Retina (tissue), 1 donor: ENCODE measurements at places on chromosomes 4 and X.
A peak's percentile ranks its signal among the peaks of the same experiment; 100 is the strongest.

GRCh38 chr4:5979981-5980380 is 38.2 kb downstream of the C4orf50 start:
- peak; percentile 56 for DNase-seq

DNA sequence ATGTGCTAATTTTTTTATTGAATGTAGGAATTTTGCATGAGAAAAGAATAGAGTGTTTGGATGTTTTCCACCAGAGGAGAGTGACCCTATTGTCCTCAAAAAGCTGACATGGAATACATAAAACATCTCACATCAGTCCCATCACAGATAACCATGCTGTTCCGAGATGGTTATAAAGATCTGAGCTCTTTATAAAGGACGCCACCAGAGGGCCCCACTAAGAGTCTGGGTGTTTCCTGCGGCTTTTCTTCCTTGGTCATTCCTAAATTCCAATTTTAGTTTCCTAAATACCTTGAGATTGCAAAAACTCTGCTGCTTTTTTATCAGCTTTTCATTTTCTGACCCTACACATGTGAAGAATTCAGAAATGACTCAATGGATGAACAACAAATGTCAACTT is 504.5 kb upstream of the FRG1 start:
- no peak for DNase-seq

DNA sequence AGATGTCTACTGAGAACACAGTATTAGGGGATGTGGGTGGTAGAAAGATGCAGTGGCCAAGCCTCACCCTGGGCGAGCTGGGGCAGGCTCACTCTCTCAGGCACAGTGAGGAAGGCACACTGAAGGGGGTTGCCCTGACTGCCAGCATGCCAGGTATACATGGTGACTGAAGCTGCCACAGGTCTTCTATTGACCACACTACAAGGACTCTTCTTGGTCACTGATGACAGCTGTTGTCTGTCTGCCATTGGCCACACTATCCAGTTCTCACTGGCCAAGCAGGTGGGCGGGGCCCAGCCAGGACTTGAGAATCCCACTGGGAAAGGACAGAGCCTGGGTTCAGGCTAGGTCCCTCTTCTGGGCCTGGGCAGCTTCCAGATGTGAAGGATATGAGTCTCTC is 39.7 kb upstream of the TBC1D14 start:
- no peak for DNase-seq

DNA sequence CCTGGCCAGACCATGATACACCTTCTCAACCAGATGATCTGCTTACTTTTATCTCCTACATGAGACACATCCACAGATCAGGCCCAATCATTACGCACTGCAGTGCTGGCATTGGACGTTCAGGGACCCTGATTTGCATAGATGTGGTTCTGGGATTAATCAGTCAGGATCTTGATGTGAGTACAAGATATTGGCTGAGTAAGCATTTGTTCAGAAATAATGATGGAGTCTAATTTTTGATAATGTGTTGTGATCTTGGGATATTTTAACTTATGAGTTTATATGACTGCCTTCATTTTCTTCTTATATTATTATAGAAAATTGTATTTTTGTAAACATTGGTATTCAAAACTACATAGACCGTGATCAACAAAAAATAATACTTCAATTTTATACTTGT is 39.4 kb downstream of the SLC10A6 start:
- no peak for DNase-seq

- no peak for DNase-seq
Measured at GRCh38 chr4:140870427-140870826, 114.2 kb upstream of the TBC1D9 start.
